ENCODE measurements at places on chromosomes 16 and 17. TPM values are rescaled to one million over a fixed set of nuclear protein-coding genes. Genes with fewer than 3 reads are reported as not detected.
A peak's percentile ranks its signal among the peaks of the same experiment; 100 is the strongest.

DNA sequence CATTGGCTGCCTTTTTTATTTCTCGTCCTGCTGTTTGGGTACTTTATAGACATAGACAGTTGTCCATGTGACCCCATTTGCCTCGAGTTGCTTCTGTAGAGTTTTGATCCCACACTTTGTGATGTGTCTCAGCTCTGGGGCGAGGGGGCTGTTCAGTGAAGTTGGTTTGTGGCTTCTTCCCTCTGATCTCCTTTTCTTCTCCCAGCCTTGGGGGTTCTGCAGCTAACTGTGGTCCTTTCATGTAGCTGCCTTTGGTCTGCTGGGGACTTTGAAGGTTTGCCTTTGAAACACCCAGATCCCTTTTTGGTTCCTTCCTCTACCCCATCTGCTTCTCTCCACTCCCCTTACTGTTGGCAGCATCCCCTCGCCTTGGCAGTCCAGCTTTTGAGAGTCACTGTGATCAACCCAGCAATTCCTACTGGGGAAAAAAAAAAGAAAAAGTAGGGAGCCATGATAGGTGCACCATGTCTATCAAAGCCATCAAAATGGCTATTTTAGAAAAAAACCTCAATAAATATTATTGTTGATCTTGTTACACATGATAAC is 728.8 kb upstream of the RBFOX1 start:
- no peak overlapping the region for H3K27ac ChIP-seq
- H3K4me1 ChIP-seq: no peaks in the 10 kb centered on the region
- H3K27me3 ChIP-seq: no peaks in the 10 kb centered on the region
- no peaks in the 10 kb centered on the region for H3K36me3 ChIP-seq

GRCh38 chr17:50270435-50271362 is 3.6 kb upstream of the TMEM92 start:
- no peak overlapping the region for H3K27ac ChIP-seq
- DNase-seq: no peak
- peaks cover 15% of the 10 kb centered on the region for H3K27me3 ChIP-seq
- no peaks in the 10 kb centered on the region for H3K36me3 ChIP-seq
- no peak overlapping the region for H3K4me3 ChIP-seq

GRCh38 chr17:77926981-77927380 is 31.5 kb upstream of the TNRC6C start:
- peaks cover 21% of the 10 kb centered on the region for H3K27me3 ChIP-seq
- peaks cover 5% of the 10 kb centered on the region for H3K4me1 ChIP-seq
- no peak overlapping the region for H3K4me3 ChIP-seq
- no peaks in the 10 kb centered on the region for H3K36me3 ChIP-seq
- DNase-seq: no peak

The WSCD1 gene
- total RNA-seq: not detected

The CDC6 gene
- total RNA-seq: 142 TPM

DNA sequence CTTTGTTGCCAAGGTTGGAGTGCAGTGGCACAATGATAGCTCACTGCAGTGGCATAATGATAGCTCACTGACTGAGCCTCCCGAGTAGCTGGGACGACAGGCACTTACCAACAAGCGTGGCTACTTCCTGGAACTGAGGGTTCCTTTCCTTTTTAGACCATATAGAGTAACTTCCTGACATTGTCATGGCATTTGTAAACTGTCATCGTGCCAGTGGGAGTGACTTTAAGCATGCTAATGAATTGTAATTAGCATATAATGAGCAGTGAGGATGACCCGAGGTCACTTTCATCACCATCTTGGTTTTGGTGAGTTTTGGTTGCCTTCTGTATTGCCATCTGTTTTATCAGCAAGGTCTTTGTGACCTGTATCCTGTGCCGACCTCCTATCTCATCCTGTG is 162.4 kb downstream of the HS3ST4 start:
- peaks cover 21% of the 10 kb centered on the region for H3K27me3 ChIP-seq
- H3K4me1 ChIP-seq: no peaks in the 10 kb centered on the region
- no peaks in the 10 kb centered on the region for H3K36me3 ChIP-seq
- no peak overlapping the region for H3K4me3 ChIP-seq
- DNase-seq: no peak

GRCh38 chr17:2214047-2214928 is 89.3 kb downstream of the SMG6 start:
- H3K27ac ChIP-seq: peak overlapping the region; percentile 96
- DNase-seq: no peak
- H3K4me3 ChIP-seq: peak overlapping the region; percentile 84
- H3K36me3 ChIP-seq: peaks cover 29% of the 10 kb centered on the region

DNA sequence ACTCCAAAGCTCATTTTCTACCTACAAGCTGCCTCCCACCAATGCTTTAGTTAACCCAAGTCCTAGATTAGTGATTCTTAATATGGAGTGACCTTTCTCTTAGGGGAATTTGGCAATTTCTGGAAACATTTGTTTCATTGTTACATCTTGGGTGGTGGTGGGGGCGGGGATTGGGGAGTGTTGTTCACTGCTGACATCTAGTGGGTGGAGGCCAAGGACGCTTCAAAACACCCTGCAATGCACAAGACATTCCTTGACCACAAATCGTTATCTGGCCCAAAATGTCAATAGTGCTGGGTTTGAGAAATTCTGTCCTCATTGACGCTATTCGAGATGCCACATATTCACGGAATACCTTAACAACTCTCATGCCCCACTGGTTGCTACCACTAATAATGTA is 282.9 kb downstream of the RBFOX1 start:
- no peak overlapping the region for H3K27ac ChIP-seq
- no peak overlapping the region for H3K4me3 ChIP-seq
- H3K27me3 ChIP-seq: no peaks in the 10 kb centered on the region

- H3K27me3 ChIP-seq: peaks cover 25% of the 10 kb centered on the region
- H3K4me1 ChIP-seq: no peaks in the 10 kb centered on the region
Observed at GRCh38 chr16:84314373-84314772, 19.7 kb downstream of the WFDC1 start.

DNA sequence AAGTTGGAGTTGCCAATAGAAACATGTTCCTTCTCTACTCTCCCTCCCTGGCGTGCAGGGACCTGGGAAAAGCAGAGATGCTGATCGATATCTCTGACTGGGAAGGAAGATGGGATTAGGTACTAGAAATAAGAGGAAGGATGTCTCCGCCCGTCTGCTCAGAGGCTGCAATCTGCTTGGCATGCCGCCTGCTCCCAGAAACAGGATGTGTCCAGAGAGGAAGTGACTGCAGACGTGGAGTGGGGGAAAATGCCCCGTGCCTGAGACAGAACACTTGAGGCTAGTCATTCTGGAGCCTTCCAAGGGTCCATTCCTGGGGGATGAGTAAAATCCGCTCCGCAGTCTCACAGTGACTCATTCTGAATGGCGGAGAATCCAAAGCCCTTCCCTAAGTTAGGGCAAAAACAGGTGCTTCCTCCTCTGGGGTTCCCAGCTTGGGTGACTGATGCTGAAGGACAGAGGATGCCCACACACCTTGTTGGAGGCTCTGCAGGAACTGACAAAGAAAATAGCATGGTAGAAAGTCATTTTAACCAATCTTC is 45.0 kb upstream of the SMURF2 start:
- H3K4me1 ChIP-seq: peaks cover 45% of the 10 kb centered on the region
- H3K27ac ChIP-seq: no peak overlapping the region
- H3K27me3 ChIP-seq: peaks cover 12% of the 10 kb centered on the region
- DNase-seq: no peak

- no peaks in the 10 kb centered on the region for H3K36me3 ChIP-seq
- peaks cover 3% of the 10 kb centered on the region for H3K4me1 ChIP-seq
- DNase-seq: no peak
- H3K27ac ChIP-seq: no peak overlapping the region
- peaks cover 3% of the 10 kb centered on the region for H3K27me3 ChIP-seq
Observed at GRCh38 chr16:20241321-20241720, 86.0 kb downstream of the GP2 start.

DNA sequence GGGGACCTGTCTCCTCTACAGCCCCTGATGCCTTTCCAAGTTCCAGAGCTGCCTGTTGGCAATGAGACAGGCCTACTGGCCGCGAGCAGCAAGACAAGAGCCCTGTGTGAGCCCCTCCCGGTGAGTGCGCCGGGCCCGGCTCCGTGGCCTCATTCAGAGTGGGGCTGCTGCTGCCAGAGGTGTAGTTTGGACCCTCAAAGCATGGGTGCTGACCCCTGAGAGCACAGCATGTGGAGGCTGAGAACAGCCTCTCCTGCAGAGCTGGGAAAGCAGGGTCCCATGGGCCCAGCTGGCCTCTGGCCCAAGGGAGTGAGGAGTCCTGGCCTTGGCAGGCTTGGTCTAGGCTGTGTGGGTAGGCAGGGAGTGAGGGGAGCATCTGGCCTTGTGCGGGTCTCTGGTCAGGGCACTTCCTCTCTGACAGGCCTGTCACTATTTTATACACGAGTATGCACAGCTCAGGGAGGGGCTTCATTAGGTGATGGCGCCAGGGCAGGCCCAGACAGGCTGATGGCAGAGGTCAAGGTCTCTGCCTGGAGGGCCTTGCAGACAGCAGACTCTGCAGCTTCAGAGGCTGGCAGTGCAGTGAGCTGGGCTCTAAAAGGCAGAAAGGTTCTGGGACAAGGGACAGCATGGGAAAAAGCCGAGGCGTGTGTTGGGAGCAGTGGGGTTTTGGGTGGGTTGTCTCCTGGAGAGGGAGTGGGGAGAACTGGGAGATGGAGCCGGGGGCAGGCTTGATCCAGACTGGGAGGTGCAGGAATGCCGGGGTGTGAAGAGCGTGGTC is 43.4 kb downstream of the ADCY7 start:
- peak overlapping the region; percentile 58 for H3K27ac ChIP-seq
- no peak overlapping the region for H3K4me3 ChIP-seq
- H3K36me3 ChIP-seq: peaks cover 46% of the 10 kb centered on the region
- peaks cover 21% of the 10 kb centered on the region for H3K4me1 ChIP-seq
- H3K27me3 ChIP-seq: no peaks in the 10 kb centered on the region
- no peak for DNase-seq

GRCh38 chr17:30924341-30924740 is 2.6 kb downstream of the ADAP2 start:
- no peaks in the 10 kb centered on the region for H3K36me3 ChIP-seq
- no peak overlapping the region for H3K27ac ChIP-seq
- no peak overlapping the region for H3K4me3 ChIP-seq
- H3K27me3 ChIP-seq: peaks cover 52% of the 10 kb centered on the region
- no peak for DNase-seq
- peaks cover 10% of the 10 kb centered on the region for H3K4me1 ChIP-seq

- DNase-seq: no peak
- H3K4me1 ChIP-seq: peaks cover 67% of the 10 kb centered on the region
- peaks cover 42% of the 10 kb centered on the region for H3K36me3 ChIP-seq
- peak overlapping the region; percentile 41 for H3K4me3 ChIP-seq
- H3K27me3 ChIP-seq: no peaks in the 10 kb centered on the region
- peak overlapping the region; percentile 58 for H3K27ac ChIP-seq
Observed at GRCh38 chr17:28940675-28941074, 10.6 kb downstream of the PHF12 start.

The NAT9 gene
- 62.7 TPM for total RNA-seq

DNA sequence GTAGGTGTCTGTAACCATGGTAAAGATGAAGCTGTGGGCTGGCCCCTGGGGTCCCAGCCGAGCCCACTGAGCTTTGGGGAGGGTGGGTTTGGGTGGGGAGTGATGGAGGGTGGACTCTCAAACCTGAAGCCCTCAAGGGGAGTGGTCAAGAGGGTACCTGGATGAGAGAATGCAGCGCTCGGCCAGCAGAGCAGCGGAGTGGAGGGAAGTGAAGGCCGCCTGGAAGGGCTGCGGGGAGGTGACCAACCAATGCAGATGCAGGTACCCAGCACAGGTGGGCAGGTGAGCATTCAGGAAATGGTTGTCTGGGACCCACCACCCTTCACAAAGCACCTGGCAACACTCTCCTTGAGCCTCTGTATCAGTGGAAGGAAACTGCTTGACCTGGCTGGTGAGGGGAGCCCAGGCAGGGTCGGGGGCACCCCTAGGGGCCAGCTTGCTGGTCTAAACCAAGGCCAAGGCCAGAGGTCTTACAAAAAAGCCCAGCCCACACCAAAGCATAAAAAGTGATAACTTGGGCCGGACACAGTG is 3.4 kb upstream of the SLC5A10 start:
- peaks cover 2% of the 10 kb centered on the region for H3K4me1 ChIP-seq
- no peak for DNase-seq
- no peak overlapping the region for H3K4me3 ChIP-seq
- H3K27me3 ChIP-seq: peaks cover 25% of the 10 kb centered on the region
- no peaks in the 10 kb centered on the region for H3K36me3 ChIP-seq

- no peak overlapping the region for H3K4me3 ChIP-seq
- H3K27ac ChIP-seq: no peak overlapping the region
- peaks cover 50% of the 10 kb centered on the region for H3K27me3 ChIP-seq
- no peak for DNase-seq
Observed at GRCh38 chr16:67392301-67393059, 818 bp downstream of the TPPP3 start.

The HOXB3 gene
- 3.7 TPM for total RNA-seq

GRCh38 chr16:54511222-54511731 is 224.7 kb upstream of the IRX3 start:
- H3K36me3 ChIP-seq: no peaks in the 10 kb centered on the region
- H3K4me3 ChIP-seq: no peak overlapping the region
- DNase-seq: no peak
- no peak overlapping the region for H3K27ac ChIP-seq
- H3K4me1 ChIP-seq: no peaks in the 10 kb centered on the region
- no peaks in the 10 kb centered on the region for H3K27me3 ChIP-seq

The ITGAX gene
- total RNA-seq: 45.9 TPM

The RAMP2 gene
- not detected for total RNA-seq

The NUPR1 gene
- not detected for total RNA-seq

GRCh38 chr17:68534695-68535088 is 22.5 kb downstream of the PRKAR1A start:
- no peaks in the 10 kb centered on the region for H3K27me3 ChIP-seq
- peaks cover 54% of the 10 kb centered on the region for H3K36me3 ChIP-seq
- H3K4me3 ChIP-seq: no peak overlapping the region

DNA sequence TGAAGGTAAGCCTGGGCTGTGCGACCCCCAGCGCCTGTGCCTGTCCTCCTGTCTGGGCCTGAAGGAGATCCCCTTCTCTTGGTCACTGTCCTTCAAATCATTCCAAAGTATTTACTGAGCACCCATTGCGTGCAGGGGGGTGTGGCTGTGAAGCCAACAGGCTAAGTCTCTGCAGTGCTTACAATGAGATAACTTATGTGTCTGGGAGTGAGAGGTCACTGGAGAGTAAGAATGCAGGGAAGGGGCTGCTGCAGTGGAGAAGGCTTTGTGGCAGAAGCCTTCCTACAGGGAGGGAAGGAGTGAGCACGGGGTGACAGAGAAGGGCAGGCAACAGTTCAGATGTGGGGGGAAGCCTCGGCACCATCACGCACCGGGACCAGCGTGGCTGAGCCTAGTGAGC is 11.2 kb upstream of the SMIM5 start:
- H3K27me3 ChIP-seq: no peaks in the 10 kb centered on the region
- no peak overlapping the region for H3K27ac ChIP-seq
- no peaks in the 10 kb centered on the region for H3K4me1 ChIP-seq

- H3K27ac ChIP-seq: no peak overlapping the region
- H3K4me1 ChIP-seq: no peaks in the 10 kb centered on the region
- H3K36me3 ChIP-seq: no peaks in the 10 kb centered on the region
- DNase-seq: no peak
- H3K4me3 ChIP-seq: no peak overlapping the region
Observed at GRCh38 chr17:73942703-73943415, 260.6 kb upstream of the RPL38 start.

- H3K27me3 ChIP-seq: no peaks in the 10 kb centered on the region
- H3K36me3 ChIP-seq: peaks cover 31% of the 10 kb centered on the region
- no peak overlapping the region for H3K4me3 ChIP-seq
- H3K4me1 ChIP-seq: peaks cover 30% of the 10 kb centered on the region
- no peak overlapping the region for H3K27ac ChIP-seq
- DNase-seq: no peak
Observed at GRCh38 chr17:1100382-1100781, 79.4 kb downstream of the ABR start.

The LLGL2 gene
- total RNA-seq: 6.5 TPM

- DNase-seq: no peak
- H3K4me1 ChIP-seq: no peaks in the 10 kb centered on the region
- no peak overlapping the region for H3K4me3 ChIP-seq
Observed at GRCh38 chr17:10332515-10332914, 40.3 kb downstream of the MYH13 start.

GRCh38 chr17:8126491-8127066 is 2.7 kb upstream of the HES7 start:
- peak overlapping the region; percentile 91 for H3K4me3 ChIP-seq
- peaks cover 42% of the 10 kb centered on the region for H3K4me1 ChIP-seq
- peak; percentile 86 for DNase-seq
